Left renal pelvis (tissue), 4 donors: ENCODE measurements at places on chromosomes 4 and X. TPM values are rescaled to one million over a fixed set of nuclear protein-coding genes. Genes with fewer than 3 reads are reported as not detected.

The ZCCHC12 gene
- polyA plus RNA-seq: 1.2 TPM

The MAGEE1 gene
- 6.4 TPM for polyA plus RNA-seq

The LGI2 gene
- 20.7 TPM for polyA plus RNA-seq

The USP17L21 gene
- not detected for polyA plus RNA-seq

The PDZD11 gene
- polyA plus RNA-seq: 57.0 TPM

The TLR10 gene
- polyA plus RNA-seq: 0.50 TPM

The TLR6 gene
- 0.85 TPM for polyA plus RNA-seq

The GYPE gene
- 2.9 TPM for polyA plus RNA-seq

The HSFX3 gene
- polyA plus RNA-seq: not detected

The BTC gene
- polyA plus RNA-seq: 3.4 TPM

The GPR50 gene
- 0.17 TPM for polyA plus RNA-seq

The HSFX4 gene
- not detected for polyA plus RNA-seq

The TRIM60 gene
- polyA plus RNA-seq: not detected

The CENPVL2 gene
- polyA plus RNA-seq: 0.16 TPM

The TFDP3 gene
- not detected for polyA plus RNA-seq

The PITX2 gene
- polyA plus RNA-seq: 0.22 TPM

The MBTPS2 gene
- polyA plus RNA-seq: 39.2 TPM

The CSAG1 gene
- not detected for polyA plus RNA-seq

The SPRY1 gene
- polyA plus RNA-seq: 118 TPM

The ADGRA3 gene
- polyA plus RNA-seq: 55.7 TPM

The CXCL6 gene
- polyA plus RNA-seq: not detected

The FAM133A gene
- 1.3 TPM for polyA plus RNA-seq

The PDGFC gene
- polyA plus RNA-seq: 76.4 TPM

The RPGR gene
- polyA plus RNA-seq: 15.1 TPM

The BGN gene
- polyA plus RNA-seq: 170 TPM

The HTN1 gene
- polyA plus RNA-seq: not detected

The NOX1 gene
- 0.48 TPM for polyA plus RNA-seq

The PDE6B gene
- polyA plus RNA-seq: 48.6 TPM

The CPEB2 gene
- 6.5 TPM for polyA plus RNA-seq

The LANCL3 gene
- 0.24 TPM for polyA plus RNA-seq

The RGN gene
- 35.3 TPM for polyA plus RNA-seq

The STAP1 gene
- not detected for polyA plus RNA-seq

The SLC39A8 gene
- 25.3 TPM for polyA plus RNA-seq

The SUPT20HL1 gene
- not detected for polyA plus RNA-seq

The MAGEB1 gene
- not detected for polyA plus RNA-seq

The TMEM156 gene
- 3.6 TPM for polyA plus RNA-seq

The APBB2 gene
- 54.3 TPM for polyA plus RNA-seq

The MTTP gene
- polyA plus RNA-seq: 0.98 TPM

The MAMLD1 gene
- 10.2 TPM for polyA plus RNA-seq

The CTSO gene
- 48.6 TPM for polyA plus RNA-seq

The ADRA2C gene
- polyA plus RNA-seq: 3.1 TPM

The SPP1 gene
- 103 TPM for polyA plus RNA-seq

The MAGED4B gene
- polyA plus RNA-seq: 63.5 TPM

The FAM241A gene
- polyA plus RNA-seq: 2.4 TPM

The SYTL4 gene
- polyA plus RNA-seq: 11.4 TPM

The RAB41 gene
- 0.97 TPM for polyA plus RNA-seq

The GPC3 gene
- 2,545 TPM for polyA plus RNA-seq
